Hematopoietic multipotent progenitor cell treated with erythropoietin and hydrocortisone succinate and interleukin-3 and kit ligand, for 8 days (in vitro differentiated cells): ENCODE measurements at places on chromosomes 6 and 20.

DNA sequence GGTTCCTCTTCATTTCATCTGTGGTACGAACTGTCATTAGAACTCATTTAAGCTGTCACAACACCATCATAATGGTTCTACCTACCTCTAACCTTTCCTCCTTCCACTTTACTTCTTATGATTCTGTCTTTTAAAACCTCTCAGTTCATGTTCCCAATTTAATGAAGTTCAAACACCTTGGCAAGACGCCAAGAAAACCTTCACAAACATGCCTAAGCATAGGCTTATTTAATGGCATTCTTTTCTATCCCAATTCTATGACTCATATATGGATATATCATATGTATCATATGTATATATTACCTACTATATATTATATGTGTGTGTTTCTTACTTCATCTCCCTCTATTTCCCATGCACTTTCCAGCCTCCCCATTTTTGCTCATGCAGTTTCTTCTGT is 283.4 kb upstream of the TBX18 start:
- DNase-seq, result no peak

DNA sequence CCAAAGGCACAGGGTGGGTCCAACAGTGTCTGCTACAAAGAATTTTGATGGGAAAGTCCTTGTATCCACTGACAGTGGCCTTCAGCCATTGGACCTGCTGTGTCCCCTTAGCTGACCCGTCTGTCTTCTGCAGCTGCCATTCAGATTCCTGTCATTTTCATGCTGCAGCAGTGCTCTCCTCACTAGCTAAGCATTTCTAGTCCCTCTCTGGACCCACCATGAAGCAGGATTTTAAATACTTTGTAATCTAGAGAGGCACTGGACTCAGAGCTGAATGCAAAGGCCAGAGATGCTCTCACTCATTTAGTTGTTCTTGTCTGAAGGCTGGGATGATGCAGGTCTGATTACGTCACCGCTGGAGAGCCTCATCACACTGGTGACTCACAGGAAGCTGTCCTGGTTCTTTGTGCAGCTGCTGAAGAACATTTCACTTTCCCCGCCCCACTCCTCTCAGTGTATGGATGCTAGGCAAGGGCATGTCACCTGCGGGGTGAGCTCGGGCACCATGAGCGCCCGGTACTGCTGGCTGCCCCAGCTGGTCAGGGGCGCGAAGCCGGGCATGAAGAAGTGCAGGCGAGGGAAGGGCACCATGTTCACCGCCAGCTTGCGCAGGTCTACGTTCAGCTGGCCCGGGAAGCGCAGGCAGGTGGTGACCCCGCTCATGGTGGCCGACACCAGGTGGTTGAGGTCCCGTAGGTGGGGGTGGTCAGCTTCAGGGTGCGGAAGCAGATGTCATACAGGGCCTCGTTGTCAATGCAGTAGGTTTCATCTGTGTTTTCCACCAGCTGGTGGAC is 19.4 kb upstream of the TUBB2A start:
- no peak for DNase-seq

DNA sequence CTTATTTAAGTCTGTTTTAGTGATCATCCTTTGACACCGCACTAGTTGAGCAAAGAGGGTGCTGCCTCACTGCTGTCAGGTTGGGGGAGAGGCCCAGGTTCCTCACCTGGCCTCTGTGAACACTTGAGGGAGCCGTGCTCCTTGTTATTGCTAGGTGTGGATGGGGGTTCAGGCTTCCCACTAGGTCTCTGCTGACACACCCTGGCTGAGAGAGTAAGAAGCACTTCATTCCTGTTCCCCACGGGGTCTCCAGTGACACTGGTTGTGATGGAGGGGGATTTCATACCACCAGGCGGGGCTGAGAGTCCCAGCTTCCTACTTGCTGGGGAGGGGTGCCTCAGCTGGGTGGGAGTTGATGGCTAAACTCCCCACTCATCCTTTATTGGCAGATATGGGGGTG is 11.1 kb upstream of the NOTCH4 start:
- DNase-seq, result no peak

DNA sequence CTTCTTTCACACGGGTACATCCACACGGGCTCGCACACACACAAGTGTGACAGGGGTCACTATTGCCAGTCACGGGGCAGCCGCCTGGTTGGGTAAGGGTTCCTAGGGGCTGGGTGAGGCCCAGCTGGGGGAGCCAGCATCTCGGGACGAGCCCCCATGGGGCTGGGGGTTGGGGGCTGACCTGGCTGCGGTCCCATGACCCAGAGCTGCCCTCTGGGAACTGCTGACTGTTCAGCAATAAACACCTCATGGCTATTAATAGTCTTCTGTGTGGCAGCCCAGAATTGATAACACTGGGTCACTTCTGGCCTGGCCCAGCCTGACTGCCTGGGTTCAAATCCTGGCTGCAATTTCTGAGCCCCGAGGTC is 23.8 kb downstream of the VEGFA start:
- no peak for DNase-seq

- DNase-seq, result peak; percentile 40
These were observed 535 bp downstream of the NKAIN2 start for GRCh38 chr6:123804014-123804786.

DNA sequence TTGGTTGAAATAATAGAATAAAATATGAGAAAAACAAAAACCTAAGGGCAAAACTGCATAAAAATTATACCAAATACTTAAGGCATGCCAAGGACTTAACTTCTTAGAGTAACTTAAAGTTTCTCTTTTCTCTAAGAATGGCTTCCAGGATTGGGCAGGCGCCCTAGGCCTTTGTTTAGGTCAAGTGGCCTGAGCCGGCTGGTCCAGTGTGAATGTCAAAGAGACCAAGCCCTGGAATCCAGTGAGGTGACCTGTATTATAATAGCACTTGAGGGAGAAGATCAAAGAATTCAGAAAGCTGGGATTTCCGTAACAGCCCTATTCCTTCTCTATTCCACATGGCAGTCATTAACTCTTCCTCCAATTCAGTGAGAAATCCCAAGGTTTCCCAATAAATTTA is 6.6 kb downstream of the METTL24 start:
- no peak for DNase-seq

- DNase-seq, result no peak
These were observed 115.0 kb upstream of the SLC22A23 start for GRCh38 chr6:3571836-3572235.

GRCh38 chr6:63910863-63911551 is 275.4 kb downstream of the PHF3 start:
- DNase-seq, result no peak

DNA sequence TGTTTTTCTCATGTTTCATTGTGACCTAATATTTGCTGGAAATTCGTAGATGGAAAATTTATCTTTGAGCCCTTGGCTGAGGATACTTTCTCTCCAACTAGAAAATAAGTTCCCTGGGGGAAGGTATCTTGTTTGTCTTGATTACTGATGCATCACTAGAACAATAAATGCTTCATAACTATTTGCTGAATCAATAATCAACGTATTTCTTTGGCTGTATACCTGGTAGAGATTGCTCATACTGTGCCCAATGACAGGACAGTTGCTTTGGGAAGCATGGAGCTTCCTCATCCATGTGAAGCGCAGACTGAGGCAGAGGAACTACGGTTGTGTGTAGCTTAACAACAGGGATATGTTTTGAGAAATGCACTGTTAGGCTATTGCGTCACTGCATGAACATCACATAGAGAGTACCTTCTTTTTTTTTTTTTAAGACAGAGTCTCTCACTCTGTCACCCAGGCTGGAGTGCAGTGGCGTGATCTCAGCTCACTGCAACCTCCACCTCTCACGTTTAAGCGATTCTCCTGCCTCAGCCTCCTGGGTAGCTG is 34.2 kb upstream of the RPN2 start:
- no peak for DNase-seq

GRCh38 chr20:63843222-63843621 is 12.2 kb upstream of the ZBTB46 start:
- no peak for DNase-seq

GRCh38 chr6:111951497-111952085 is 78.3 kb upstream of the FYN start:
- no peak for DNase-seq

- no peak for DNase-seq
These were observed 15.5 kb upstream of the TPBG start for GRCh38 chr6:82348130-82348529.

DNA sequence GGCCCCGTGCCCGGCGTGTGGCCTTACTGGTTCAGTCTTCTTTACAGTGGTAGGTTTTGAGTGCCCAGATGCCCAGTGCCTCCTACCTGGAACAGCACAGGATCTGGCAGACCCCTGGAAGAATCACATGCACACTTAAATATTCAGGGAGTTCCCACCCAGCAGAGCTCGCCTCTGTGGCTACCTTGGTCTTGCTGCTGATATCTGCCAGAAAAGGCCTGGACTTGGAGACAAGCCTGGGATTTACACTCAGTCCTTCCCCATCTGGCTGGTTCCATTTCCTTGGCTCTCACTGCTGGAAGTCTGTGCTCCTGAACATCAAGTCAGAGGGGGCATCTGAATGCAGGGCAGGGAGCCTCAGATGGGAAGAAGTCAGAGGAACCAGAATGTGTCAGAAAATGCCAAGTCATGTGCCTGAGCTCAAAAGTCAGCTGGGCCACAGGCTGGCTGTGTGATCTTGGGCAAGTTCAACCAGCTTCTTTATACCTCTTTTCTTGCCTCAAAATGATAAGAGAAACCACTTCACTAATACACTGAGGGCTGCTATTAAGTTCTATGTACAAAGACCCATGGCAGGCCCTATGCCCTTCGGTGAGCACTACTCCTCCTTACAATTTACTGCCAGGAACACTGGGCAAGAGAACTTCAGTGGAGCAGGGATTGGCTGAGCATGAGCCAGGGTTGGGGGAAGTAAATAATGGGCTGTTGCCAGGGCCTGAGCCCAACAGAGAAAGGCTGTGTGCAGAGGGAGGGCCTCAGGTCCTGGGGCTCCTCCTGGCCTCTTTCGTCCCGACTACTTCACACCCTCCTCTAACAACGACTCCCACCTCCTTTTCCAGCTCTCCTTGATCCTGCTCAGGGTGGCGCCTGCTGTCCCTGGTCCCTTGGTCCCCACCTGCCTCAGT is 158.1 kb upstream of the PROKR2 start:
- DNase-seq, result peak; percentile 38

GRCh38 chr20:2805689-2806350 is 5.4 kb upstream of the CPXM1 start:
- DNase-seq, result no peak

GRCh38 chr6:147173140-147173539 is 31.1 kb upstream of the STXBP5 start:
- no peak for DNase-seq

DNA sequence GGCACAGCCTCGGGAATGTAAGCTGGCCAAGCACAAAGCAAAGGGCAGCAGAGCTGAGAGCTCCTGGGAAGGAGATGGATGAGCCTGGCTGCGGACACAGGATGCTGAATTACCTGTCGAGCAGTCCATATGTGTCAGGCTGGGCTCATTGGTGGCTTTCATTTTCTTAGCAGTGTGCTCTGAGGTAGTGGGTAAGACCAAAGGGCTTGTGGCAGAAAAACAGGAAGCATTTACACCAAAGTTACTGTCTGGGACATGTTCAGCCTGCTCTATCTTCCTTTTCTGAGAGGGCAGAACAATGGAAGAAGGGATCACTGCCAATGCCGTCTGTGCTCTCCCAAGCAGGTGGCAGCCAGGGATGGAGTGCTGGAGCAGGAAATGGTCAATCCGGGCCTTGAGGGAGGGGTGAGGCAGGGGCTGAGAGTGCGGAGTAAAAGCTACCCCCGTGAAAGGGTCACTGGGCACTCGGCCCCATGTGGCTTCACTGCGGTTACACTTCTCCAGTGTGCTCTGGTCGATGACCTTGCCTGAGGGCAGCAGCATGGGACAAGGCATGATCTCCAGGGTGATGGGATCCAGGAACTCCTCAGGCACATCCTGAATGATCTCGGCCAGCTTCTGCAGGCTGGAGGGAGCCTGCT is 36.9 kb upstream of the AVP start:
- no peak for DNase-seq

- DNase-seq, result no peak
These were observed 186.9 kb downstream of the HIVEP2 start for GRCh38 chr6:142757852-142758628.

- DNase-seq, result no peak
These were observed 58.4 kb downstream of the TRIM38 start for GRCh38 chr6:26021001-26021349.

GRCh38 chr6:148926478-148926877 is 179.6 kb downstream of the UST start:
- no peak for DNase-seq

GRCh38 chr6:90315354-90315950 is 18.8 kb upstream of the BACH2 start:
- no peak for DNase-seq

DNA sequence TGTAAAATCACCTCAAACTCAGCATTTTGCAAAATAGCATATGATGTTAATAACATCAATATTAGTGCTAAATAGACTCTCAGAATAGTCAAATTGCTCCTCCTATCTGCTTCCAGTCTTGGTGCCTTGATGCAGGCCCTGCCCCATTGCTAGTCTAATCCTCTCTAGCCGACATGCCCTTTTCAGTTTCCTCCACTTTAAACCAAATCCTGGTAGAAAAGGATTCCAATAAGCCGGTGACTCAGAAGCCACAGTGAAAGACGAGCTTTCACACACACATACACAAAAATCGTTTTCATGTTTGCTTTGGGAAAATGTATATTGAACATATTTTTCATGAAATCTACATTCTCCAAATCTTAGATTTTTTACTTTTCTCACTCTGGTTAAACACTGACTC is 203.1 kb downstream of the LMBRD1 start:
- DNase-seq, result no peak

DNA sequence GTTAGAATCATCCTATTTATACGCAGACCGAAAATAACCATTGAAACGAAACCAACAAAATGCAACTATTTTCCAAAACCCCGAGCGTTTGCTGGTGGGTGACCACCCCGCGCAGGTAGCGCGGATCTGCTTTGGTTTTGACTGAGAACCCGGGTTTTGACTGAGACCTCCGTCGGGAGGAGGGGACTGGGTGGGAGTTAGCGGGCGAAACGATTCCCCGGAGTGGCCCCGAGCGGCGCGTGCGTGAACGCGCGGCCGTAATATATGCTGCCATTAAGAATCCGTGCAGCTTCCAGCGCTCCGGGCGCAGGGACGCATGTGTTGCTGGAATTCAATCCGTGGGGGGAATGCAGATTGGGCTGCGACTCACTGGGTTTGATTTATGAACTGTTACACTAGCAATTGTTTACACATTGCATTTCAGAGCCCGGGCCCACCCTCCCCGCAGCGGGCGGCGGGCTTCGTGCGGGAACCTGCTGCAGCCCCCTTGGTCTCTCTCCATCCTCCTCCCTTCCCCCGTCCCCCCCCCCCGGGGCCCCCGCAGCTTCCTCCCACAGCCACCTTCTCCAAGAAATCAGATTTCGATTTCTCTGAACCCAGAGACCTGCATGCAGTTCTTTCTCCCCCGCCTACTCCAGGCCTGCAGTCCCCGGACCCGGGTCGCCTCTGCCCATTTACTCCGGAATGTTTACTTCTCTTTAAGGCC is 9.9 kb downstream of the NRN1 start:
- no peak for DNase-seq

GRCh38 chr20:38225240-38225899 is 35.2 kb downstream of the KIAA1755 start:
- no peak for DNase-seq

GRCh38 chr6:3320238-3320811 is 61.6 kb downstream of the PSMG4 start:
- no peak for DNase-seq
